ENCODE measurements at places on chromosomes 3 and 15. TPM values are rescaled to one million over a fixed set of nuclear protein-coding genes. Genes with fewer than 3 reads are reported as not detected.

Gene UBE2Q2
- total RNA-seq: 33.7 TPM

Gene NMNAT3
- total RNA-seq: 1.3 TPM

Gene TOPBP1
- 28.4 TPM for total RNA-seq

Gene LRRC31
- total RNA-seq: not detected

Gene IQCH
- total RNA-seq: 1.8 TPM

Gene SLC15A2
- total RNA-seq: 0.07 TPM

Gene LNP1
- 0.77 TPM for total RNA-seq

Gene MELTF
- 71.8 TPM for total RNA-seq

Gene TNNC1
- total RNA-seq: 1.2 TPM

Gene FAM107A
- not detected for total RNA-seq

Gene GP5
- not detected for total RNA-seq

Gene GOLGA8B
- 18.3 TPM for total RNA-seq

Gene ISLR2
- total RNA-seq: 0.15 TPM

Gene ITIH1
- total RNA-seq: not detected

Gene TPRA1
- total RNA-seq: 60.5 TPM

Gene TM4SF1
- 1,908 TPM for total RNA-seq

Gene CADPS
- total RNA-seq: not detected

Gene HAUS2
- 18.3 TPM for total RNA-seq

Gene CHRM5
- 0.02 TPM for total RNA-seq

Gene CNTN6
- not detected for total RNA-seq

Gene C3orf70
- not detected for total RNA-seq

Gene DLEC1
- total RNA-seq: 0.05 TPM

Gene ATR
- total RNA-seq: 12.3 TPM

Gene CD96
- 0.02 TPM for total RNA-seq

Gene DOCK3
- 0.39 TPM for total RNA-seq

Gene MYO5C
- 5.4 TPM for total RNA-seq

Gene GPR176
- 10.4 TPM for total RNA-seq

Gene CDCP1
- total RNA-seq: 10.5 TPM

Gene ABHD14A
- total RNA-seq: 15.4 TPM

Gene CFAP91
- total RNA-seq: 0.40 TPM

Data from A549 treated with CORT108297 at 1 μM for 4 hours (cell line).